ENCODE measurements at places on chromosomes 3 and 15.

- no peak for DNase-seq
Observed at GRCh38 chr3:49166752-49167556, 823 bp upstream of the CCDC71 start.

DNA sequence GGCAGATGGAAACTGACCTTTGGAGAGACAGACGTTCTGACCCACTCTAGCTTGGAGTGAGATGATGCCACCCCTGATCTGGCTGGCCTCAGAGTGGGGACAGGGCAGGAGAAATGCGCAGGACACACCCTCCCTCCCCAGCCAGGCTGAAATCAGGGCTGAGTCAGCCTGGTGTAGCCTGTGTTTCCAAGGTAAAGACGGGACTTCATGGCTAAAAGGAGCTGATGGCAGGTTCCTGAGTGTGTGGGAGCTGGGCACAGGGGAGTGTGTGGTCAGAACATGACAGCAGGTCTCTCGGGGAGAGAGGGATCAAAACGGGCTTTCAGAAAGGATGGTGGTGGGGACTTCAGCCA is 14.6 kb upstream of the POLG start:
- no peak for DNase-seq

GRCh38 chr3:68703066-68703465 is 229.3 kb downstream of the TAFA4 start:
- DNase-seq = no peak

GRCh38 chr15:44536302-44536961 is 515 bp upstream of the EIF3J start:
- DNase-seq = peak; percentile 89

GRCh38 chr3:107629566-107629965 is 106.8 kb downstream of the BBX start:
- DNase-seq = no peak

GRCh38 chr3:5431811-5432378 is 244.4 kb downstream of the EDEM1 start:
- DNase-seq = no peak

DNA sequence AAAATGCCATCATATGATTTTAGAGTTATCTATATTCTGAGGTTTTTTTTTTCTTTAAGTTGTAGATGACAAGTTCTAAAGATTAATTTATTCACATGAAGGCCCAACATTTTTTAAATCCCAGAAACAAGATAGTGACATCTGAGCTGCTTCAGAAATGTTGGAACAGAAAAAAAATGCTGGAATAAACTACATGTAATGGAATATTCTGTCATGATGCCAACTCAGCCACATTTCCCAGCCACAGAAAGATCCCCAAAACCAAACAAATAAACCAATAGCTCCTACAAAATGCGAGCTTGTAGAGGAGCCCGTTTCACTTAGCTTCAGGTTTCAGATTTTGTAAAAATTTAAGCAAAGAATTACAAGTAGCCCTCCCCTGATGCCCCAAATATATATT is 111.0 kb upstream of the MYO5C start:
- no peak for DNase-seq

DNA sequence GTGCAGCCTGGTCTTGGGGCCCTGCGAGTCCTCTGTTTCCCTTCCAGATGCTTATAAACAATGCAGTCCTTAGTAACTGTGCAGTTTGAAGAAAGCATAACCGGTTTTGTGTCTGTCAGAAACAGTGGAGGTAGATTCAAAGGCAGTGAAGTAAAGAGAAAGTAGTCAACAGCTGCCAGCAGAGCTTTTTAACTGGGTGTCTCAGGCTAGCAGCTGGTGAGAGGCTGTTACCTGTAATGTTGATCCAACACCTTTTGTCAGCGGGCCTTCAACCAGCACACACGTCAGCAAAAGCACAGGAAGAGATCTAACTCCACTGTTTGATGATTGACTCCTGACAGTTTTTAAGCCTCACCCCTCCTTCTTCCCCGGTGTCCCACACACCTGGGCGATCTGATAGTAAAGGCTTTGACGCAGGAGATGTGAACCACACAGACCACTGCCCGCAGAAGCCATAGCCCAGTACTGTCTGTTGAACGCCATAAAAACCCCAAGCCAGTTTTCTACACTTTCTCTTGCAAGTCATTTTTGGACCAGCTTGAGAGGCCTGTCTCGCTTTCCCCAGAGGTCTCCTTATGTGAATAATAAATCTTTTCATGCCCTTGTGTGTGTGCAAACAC is 178.0 kb downstream of the FMN1 start:
- DNase-seq = no peak

DNA sequence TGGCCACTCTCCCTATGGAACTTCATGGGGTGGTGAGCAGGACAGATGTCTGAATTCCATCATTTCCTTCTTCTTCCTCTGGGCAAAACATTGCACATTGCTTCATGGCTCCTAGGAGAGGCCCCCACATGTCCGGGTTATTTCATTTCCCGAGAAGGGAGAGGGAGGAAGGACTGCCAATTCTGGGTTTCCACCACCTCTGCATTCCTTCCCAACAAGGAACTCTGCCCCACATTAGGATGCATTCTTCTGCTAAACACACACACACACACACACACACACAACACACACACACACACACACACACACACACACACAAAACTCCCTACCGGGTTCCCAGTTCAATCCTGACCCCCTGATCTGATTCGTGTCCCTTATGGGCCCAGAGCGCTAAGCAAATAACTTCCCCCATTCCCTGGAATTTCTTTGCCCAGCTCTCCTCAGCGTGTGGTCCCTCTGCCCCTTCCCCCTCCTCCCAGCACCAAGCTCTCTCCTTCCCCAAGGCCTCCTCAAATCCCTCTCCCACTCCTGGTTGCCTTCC is 1.9 kb downstream of the RHO start:
- DNase-seq = no peak

- DNase-seq = no peak
Observed at GRCh38 chr3:8730656-8731055, 2.9 kb upstream of the CAV3 start.

GRCh38 chr3:50671331-50671730 is 3.4 kb upstream of the DOCK3 start:
- peak; percentile 66 for DNase-seq

GRCh38 chr15:42092398-42093318 is 1.7 kb downstream of the PLA2G4D start:
- no peak for DNase-seq

GRCh38 chr3:37819591-37819990 is 42.1 kb upstream of the CTDSPL start:
- no peak for DNase-seq

- DNase-seq = no peak
Observed at GRCh38 chr3:33645060-33645647, 72.9 kb downstream of the CLASP2 start.

DNA sequence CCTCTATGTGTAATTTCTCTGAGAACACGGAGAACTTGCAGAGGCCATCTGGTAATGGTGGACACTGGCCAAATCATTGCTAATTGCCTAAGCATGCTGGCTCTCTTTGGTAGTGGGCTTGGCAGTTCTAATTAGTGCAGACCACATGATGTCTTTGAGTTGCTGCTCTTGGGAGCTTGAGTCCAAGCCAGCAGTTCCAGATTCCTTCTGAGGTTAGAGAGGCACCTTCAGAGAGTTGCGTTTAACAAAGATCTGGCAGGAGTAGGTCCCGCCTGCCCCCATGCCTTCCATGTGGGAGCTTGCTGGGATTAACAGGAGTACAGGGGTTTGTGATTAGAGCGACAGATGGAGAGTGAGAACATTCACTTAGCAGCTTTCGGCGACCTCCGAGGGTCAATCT is 449.0 kb upstream of the LMCD1 start:
- no peak for DNase-seq

DNA sequence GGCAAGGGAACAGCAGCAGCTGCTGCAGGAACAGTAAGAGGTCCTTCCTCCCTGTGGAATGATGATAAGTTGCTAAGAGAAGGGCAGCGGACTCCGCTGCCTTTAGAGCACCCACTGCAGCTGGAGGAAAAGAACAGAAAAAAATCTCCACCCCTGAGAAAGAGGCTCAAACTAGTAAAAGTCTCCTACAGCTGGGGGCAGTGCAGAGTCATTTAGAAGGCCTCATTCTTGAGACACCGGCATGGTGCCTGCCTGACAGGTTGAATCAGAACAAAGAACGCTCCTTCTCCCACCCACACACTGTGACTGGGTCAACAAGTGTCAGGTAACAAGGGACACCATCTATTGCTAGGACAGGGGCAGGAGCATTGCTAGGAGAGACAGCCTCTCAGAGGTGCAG is 188.4 kb downstream of the ABHD5 start:
- DNase-seq = no peak

GRCh38 chr3:54042259-54042823 is 80.0 kb upstream of the CACNA2D3 start:
- DNase-seq = no peak

- no peak for DNase-seq
Observed at GRCh38 chr15:52436981-52437380, 91.7 kb downstream of the MYO5A start.

DNA sequence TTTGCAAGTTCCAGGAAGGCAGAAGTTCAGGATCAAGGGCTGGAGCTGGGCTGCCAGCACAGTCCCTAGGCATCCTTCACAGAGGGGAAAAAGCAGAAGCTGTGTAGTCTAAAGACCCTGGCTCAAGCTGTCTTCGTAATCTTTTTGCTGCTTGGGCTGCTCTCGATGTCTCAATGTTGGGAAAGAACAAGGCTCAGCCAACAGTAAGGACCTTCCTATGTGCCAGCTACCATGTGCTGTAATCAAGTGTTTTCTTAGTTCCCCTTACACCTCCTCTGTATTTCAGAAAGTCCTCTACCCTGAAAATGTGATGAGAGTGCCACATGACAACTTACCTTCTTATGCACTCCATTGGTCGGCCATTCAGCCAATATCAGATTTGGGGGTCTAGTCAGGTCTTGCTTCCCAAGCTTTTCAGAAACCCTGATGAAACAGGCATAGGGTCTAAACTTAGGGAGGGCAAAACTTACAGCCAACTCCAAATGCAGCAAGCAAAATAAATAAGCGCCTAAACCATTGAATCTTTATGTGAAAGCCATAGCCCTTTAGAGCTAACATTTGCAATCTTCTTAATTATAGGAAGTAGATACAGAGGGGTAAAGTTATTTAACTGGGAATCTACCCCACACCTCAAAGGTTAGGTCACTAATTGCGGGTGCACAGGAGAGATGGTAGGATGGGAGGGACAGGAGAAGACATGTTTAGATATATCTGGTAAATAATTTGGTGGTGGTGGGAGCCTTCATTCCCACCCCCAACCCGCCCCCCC is 1.2 kb upstream of the EDEM1 start:
- DNase-seq = peak; percentile 39

DNA sequence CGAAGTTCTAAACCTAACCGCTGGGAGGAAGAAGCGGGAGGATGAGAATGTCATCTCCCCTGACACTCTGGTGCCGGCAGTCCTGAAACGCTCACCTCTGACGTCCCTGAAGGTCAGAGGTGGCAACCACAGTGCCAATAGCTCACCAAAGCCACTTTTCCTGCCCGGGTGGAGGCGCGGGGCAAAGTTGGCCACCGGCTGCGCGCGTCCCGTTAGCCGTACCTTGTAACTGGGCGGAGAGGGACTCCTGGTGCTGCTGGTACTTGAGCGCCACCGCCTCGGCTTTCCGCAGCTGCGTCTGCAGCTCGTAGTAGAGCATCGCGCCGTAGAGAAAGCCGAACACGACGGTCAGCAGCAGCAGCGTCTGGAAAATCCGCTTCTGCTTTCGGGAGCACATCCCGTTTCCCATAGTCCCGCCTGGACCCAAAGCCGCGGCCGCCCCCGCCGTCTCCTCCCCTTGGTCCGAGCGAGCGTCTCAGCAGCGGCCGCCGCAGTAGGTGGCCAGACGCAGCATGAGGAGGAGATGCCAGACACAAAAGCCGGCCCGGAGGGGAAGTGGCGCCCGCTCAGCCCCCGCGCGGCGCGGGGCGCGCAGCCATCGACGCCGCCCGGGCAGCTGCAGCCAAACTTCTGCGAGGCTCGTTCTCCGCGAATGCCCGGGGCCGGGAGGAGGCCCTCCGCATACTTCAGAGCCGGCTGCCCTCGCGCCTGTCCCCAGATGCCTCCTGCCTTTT is 680 bp downstream of the GOLIM4 start:
- peak; percentile 88 for DNase-seq

- DNase-seq = no peak
Observed at GRCh38 chr3:134859341-134859740, 64.3 kb downstream of the EPHB1 start.

- DNase-seq = no peak
Observed at GRCh38 chr3:156511987-156512677, 42.8 kb downstream of the SSR3 start.

DNA sequence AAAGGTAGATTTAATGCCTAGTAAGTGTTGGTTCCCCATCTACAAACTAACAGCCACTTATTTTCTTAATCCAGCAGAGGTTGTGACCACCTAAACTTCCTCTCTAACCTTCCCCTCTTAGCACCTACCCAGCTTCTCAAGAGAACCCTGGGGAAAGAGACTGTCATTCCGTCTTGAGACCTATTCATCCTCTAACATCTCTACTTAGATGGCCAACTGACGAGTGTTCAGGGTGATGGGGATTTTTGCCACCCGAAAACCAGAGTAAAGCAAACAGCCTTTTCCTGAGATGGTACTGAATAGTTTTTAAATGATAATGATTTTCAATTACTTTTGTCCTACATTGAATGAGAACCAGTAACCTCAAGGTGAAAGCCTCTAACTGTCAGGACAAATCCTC is 9.3 kb upstream of the GBE1 start:
- no peak for DNase-seq

- peak; percentile 43 for DNase-seq
Observed at GRCh38 chr15:59741274-59741906, 52.3 kb upstream of the BNIP2 start.

GRCh38 chr3:184322731-184323487 is 8.5 kb downstream of the EIF4G1 start:
- DNase-seq = no peak

- no peak for DNase-seq
Observed at GRCh38 chr3:51896607-51897305, 6.4 kb downstream of the IQCF1 start.

GRCh38 chr15:93252780-93253179 is 163.8 kb upstream of the RGMA start:
- no peak for DNase-seq

GRCh38 chr3:196340466-196340865 is 2.3 kb upstream of the TM4SF19 start:
- DNase-seq = peak; percentile 88

DNA sequence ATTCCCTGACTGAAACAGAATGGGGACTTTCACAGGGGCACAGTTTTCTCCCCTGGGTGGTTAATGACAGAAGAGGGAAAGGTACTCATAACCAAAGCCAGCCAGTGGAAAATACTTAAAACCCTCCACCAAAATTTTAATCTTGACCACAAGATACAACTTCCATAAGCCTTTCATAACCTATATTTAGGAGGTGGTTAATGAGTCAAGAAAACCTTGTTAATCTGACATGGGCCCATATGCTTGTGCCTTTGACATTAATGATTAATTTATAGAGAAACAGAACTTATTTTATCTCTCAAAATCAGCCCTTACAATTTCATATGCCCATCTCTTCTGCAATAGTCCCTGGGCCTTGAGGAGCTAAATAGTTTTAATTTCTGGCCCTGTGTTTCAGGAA is 31.2 kb downstream of the IQCF6 start:
- DNase-seq = no peak

- peak; percentile 6 for DNase-seq
Observed at GRCh38 chr3:103873021-103873420, 1438.2 kb downstream of the ZPLD1 start.

All from RKO (cell line).